ENCODE measurements at places on chromosomes 6 and 20.

GRCh38 chr6:22236626-22237414 is 60.0 kb downstream of the PRL start:
- peak; percentile 99 for DNase-seq

DNA sequence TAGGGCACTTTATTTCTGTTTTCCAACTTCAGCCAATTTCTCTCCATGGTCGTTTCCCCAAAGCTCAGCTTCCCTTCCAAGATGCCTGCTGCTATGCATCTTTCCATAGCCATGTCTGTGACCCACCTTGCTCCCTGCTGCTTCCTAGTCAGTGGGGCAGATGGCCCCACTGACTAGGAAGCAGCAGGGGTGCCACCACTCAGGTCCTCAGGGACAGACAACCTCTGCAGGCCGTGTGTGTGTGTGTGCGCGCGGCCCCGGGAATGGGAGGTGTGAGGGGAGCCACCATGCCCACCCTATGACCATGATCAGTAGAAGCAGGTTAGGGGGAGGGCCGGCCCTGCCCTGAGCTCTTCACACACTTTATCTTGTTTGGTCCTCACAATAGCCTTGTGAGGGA is 2.7 kb upstream of the IP6K3 start:
- DNase-seq: no peak

GRCh38 chr6:137712587-137712986 is 154.5 kb upstream of the TNFAIP3 start:
- DNase-seq: no peak

DNA sequence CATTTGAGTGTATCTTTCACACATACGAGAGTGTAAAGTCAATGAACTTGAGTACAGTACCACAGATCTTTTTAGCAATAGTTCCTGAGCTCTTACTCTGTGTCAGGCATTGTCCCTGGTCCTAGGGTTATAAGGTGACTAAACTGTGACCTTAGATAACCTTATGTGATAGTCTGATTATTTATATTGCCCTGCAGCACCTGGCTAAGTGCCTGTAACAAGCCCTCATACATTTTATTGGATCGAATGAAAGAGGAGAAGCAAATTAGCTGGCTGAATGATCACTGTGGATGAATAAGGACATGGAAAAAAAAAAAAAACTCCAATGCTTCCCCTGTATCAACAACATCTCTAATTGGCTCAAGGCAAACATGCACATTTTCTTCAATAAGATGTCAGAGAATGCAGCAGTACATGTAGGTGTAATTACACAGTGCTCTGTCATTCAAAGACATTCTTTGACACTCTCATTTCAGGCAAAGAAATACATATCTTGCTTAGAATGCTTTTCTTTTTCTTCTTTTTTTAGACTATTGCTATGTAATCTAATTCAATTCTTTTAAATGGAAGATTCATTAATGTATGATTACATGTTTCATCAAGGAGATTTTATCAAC is 153.4 kb downstream of the PHACTR1 start:
- DNase-seq: no peak

- DNase-seq: no peak
Measured at GRCh38 chr20:58673119-58673518, 19.5 kb upstream of the NPEPL1 start.

- DNase-seq: no peak
Measured at GRCh38 chr6:37654727-37655500, 42.8 kb downstream of the MDGA1 start.

- no peak for DNase-seq
Measured at GRCh38 chr20:13098720-13099355, 90.1 kb downstream of the SPTLC3 start.

GRCh38 chr6:108566406-108566805 is 5.7 kb downstream of the FOXO3 start:
- no peak for DNase-seq

- DNase-seq: no peak
Measured at GRCh38 chr6:33193619-33194018, 1.4 kb upstream of the COL11A2 start.

DNA sequence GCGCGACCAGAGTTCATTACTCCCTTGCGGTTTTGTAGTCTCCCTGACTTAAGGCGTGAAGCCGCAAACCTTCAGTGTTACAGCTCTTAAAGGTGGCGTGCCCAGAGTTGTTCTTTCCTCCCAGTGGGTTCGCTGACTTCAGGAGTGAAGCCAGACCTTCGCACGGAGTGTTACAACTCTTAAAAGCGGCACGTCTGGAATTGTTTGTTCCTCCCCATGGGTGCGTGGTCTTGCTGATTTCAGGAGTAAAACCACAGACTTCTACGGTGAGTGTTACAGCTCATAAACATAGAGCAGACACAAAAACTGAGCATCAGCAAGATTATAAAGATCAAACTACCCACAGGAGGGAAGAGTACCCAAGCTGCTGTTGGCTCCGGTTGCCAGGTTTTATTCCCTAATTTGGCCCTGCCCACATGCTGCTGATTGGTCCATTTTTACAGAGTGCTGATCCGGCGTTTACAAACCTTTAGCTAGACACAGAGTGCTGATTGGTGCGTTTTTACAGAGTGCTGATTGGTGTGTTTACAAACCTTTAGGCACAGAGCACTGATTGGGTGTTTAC is 10.4 kb downstream of the TMEM14C start:
- DNase-seq: no peak

DNA sequence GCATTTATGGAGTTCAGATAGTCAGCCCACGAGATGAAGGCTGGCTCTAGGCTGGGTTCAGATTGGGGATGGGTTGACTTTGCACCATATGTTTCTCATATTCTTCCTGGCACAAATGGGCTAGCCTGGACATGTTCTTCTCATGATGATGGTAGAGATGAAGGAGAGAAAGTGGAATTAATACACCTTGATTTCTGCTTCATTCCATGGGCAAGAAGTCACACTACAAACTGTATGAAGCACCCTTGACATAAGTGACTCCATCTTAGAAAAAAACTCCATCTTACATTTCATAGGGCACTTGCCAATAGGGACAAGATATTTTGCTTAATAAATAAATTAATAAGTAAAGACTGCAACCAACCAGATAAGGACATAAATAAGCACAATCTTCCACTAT is 12.0 kb upstream of the CD83 start:
- DNase-seq: no peak

GRCh38 chr6:15970517-15970916 is 158.4 kb upstream of the MYLIP start:
- no peak for DNase-seq

DNA sequence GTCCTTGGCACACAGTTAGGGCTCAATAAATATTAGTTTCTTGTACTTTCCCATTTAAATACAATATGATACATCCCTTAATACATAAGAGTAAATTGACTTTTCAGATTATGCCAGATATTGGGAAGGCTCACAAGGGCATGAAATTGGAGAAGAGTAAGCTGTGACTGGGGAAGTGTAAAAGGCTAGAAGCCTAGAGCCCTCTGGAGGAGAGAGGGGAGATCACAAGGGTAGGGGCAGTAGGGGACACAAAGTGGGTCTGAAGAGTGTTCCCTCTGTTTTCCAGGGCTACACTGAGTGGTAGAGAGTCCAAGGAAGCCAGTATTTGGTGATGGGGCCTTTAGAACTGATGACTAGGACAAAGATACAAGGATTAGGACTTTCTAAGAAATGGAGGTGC is 562.9 kb upstream of the CHD6 start:
- DNase-seq: no peak

- DNase-seq: peak; percentile 24
Measured at GRCh38 chr6:53546281-53546680, 1.4 kb upstream of the GCLC start.

DNA sequence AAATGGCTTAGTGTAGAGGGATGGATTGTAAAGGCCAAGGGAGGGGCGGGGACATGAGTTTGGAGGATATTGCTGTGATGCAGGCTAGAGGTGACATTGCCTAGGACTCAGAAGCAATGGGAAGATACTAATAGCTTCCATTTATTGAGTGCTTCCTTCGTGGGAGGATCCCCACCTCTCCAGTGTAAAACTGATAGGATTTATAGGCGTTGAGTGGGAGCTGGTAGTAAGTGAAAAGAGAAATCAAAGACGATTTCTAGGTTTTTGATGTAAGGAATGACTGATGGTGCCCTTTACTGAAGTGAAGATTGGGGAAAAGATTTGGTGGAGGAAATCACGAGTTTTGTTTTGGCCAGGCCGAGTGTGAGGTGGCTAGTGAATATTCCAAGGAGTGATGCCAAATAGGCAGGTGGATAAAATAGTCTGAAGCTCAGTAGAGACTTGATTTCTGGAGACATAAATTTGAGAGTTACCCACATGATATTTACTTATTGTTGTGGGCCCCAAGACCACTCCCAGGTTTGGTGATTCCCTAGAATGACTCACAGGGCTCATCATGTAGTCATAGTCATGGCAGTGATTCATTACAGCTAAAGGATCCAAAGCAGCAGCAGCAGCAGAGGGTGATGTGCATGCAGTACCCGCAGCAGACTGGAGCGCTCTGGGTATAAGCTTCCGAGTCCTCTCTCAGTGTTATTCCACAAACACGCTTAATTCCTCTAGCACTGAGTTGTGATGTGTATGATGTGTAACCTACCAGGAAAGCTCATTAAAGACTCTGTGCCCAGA is 10.2 kb downstream of the RPRD1B start:
- peak; percentile 85 for DNase-seq

- DNase-seq: peak; percentile 75
Measured at GRCh38 chr20:45041464-45042337, 59.2 kb downstream of the KCNS1 start.

DNA sequence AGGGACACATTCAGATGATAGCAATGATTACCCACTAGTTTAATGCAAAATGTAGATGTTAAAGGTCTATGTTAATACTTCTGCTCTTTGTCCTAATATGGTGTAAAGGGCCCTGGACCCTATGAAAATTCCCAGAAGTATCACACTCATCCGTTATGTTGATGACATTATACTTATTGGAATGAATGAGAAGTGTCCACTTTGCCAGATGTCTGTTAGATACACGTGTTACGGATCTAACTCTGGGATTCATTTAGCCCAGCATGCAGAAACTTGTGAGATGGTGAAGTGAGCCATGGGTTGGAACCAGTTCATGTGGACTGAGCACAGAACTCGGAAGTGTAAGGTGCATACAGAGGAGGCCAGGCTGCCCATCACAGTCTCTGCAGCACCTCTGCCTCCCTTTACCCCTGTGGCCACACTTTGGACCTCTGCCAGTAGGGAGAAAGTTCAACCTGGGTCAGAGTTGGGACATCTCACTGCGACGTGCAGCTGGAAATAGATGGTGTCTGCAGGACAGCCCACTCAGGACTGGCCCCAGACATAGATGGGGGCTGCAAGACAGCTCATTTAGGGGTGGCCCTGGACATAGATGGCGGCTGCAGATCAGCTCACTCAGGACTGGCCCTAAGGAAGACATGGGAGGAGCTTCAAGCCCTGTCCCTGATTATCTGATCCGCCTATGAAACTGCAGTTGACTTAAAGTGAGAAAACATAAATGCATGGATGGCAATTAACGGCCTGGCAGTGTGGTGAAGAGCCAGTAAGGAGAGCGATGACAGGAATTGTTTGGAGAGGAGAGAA is 71.2 kb upstream of the THBS2 start:
- DNase-seq: no peak

- no peak for DNase-seq
Measured at GRCh38 chr20:52172392-52173047, 19.1 kb downstream of the ZFP64 start.

DNA sequence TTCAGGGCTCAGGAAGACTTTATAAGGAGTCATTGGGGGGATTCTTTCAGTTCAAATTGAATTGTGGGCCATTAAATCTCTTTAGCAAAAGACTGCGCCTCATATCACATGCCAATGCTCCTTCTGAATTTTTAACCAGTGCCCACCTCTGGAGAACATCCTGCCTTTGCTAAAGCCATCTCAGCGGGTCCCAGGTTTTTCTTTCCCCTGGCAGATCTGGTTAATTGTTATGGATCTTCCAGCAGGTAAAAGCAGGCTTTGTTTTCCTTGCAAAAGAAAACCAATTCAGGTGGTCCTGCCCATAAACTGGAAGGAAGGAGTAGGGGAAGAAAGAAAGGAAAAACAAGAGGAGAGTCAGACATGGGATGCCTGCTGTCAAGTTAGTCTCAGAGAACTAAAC is 298.2 kb downstream of the LRFN2 start:
- no peak for DNase-seq

DNA sequence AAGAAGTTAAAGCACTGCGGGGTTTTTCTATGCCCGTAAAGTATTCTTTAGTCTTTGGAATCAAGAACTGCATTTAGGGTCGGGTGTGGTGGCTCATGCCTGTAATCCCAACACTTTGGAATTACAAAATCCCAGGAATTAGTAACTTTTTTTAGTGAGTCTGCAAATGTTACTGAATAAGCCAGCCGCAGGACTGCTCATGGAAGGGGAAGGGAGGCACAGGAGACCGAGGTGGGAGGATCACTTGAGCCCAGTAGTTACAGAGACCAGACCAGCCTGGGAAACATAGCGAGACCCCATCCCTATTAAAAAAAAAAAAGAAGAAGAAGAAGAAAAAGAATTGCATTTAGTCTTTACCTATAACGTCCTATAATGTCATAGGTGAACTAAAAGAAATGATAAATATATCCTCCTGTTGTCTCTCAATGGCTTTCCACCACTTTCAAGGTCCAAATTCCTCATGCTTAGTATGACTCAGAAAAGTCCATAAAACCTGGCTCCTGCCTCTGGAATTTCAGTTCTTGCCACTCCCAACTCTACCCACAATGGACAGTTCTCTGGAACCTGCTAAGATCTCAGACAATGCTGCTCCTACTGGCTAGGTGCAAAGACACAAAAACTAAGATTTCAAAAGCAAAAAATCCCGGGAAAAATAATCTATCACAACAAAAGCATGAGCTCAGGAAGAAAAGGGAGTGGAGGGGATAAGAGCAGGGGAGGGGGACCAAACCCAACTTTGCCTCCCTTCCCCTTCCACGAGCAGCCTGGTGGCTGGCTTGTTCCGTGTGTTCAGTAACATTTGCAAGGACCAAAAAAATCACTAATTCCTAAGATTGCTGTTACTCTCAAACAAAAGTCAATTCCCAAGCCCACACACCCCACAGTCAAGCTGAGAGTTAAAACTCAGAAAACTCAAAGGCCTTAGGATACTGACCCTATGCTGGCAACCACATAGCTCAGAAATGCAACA is 39.0 kb downstream of the B4GALT5 start:
- DNase-seq: peak; percentile 93

GRCh38 chr6:15386756-15387112 is 140.9 kb downstream of the JARID2 start:
- no peak for DNase-seq

DNA sequence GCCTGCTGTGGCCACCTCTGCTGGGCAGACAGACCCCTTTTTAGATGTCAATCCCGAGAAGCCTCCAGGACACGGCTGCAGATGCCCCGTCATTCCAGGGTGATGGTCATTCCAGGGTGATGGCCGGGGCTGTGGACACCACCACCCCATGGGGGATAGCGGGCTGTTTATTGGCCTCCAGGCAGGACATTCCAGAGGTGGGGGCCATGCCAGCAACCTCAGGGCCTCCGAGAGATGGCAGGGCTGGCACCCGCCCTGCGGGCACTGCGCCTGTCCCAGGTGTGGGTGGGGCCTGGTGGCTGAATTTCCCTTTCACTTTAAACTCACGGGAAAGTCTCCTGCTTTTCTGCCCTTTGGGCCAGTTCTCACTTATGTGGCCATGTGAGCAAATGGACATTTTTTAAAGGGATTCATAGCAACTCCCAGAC is 14.5 kb downstream of the COL9A3 start:
- DNase-seq: no peak

Measured in kidney tubule cell (primary cell).